ENCODE measurements at places on chromosomes 2 and 18.
A peak's percentile ranks its signal among the peaks of the same experiment; 100 is the strongest.

DNA sequence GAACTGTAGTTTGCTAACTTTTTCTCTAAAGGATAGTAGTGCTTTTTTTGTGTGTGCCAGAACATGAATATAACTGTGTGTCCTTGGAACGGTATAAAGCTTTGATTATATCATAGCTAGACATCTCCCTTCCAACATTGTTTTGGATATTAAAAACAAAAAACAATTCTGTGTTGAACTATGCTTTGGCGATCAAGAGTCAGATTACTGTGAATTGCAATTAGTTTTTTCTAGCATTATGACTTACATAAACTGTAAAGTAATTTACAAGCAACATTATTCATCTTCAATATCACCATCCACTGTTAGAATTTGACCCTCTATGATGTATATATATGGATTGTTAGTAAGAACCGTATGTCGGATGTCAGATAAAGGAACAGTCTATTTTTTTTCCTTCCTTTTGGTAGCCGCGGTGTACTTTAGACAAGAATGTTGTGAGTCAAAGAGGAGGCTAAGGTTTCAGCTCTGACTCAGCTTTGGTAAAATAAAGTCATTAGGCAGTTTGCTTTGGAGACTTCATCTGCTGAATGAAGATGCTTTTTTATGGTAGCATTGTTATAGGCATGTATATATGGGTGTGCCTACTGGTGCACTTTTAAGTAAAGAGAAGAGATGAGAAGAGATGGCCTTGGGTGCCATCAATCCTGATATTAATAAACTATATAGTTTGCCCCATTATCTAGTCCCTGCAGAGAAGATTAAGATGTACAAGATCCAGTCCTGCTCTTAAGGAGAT lies 76.4 kb downstream of the LTBP1 start:
- DNase-seq: no peak

DNA sequence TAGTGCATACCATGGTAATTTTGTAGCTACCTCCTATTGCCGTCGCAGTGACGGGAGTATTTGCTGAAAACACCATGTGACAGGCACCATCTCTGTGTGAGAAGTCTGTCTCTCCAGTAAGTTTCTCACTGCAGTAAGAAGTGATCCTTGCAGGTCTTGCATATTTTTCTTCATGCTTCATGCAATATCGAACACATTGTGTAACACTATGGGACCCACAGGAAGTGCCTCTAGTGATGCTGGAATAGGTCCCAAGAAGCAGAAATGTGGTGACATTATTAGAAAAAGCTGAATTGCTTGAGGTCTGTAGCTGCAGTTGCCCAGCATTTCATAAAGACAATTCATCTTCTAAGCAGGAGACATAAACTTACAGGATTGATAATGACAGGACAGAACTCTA lies 167.6 kb downstream of the DCDC2C start:
- DNase-seq: no peak

DNA sequence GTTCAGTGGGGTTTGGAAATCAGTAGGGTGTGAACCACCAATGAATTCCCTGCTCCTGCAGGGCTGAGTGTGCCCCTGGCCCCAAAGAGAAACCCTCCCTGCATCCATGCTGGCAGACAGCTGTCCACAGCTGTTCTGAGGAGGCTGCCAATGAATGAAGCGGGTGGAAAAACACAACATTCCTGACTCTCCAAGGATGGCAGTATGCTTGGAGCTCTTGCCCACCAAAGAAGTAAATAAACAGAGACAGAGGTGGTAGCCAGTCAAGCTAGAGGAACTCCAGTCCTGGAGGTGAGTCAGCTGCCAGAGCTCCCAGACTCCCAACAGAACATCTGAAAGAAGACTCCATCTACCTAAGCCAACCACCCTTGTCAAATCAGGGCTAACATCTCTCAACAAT lies 6.2 kb downstream of the ZBTB7C start:
- DNase-seq: no peak

GRCh38 chr2:46852598-46852997 lies 63.0 kb downstream of the MCFD2 start:
- DNase-seq: no peak

GRCh38 chr18:11653521-11653920 lies 35.5 kb upstream of the GNAL start:
- DNase-seq: no peak

DNA sequence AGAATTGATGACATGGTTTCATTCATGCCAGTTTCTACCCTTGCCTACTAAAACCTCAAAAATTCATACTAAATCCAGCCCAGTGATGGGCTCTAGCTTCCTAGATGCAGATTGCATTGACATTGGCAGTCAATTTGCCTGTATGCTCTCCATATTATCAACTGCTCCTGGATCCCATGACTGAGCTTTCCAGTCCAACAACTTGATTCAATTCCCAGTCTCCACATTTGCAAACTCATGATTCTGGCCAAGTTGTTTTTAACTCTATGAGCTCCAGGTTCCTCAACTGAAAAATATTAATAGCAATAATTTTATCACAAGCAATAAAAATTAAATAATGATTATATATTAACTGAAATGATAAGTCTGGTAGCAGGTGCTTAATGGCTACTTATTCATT lies 51.0 kb upstream of the DSC1 start:
- no peak for DNase-seq

DNA sequence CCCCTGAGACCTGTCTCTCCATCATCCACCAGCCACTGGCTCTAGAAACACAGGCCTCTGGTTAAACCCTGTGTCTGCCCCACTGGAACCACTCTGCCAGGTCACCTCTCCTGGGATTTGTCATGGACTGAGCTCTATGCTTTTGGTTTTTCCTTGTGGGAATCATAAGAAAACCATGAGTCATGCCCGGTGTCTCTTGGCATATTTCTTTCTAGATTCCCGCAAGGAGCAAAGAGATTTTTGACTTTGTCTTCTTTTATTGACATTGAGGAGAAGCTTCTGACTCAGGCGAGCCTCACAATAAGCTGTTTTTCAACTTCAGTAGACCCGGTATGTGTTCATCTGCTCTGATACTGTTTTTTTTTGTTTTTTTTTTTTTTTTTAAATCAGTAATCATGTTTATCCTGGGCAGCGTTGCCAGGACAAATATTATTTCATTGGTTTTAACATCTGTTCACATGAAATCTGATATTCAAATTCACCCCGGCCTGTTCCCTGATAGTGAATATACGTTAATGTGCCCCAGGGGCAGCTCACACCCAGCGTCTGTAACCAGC lies 207.1 kb downstream of the ACKR3 start:
- DNase-seq: no peak

- DNase-seq: no peak
These were observed 25.4 kb downstream of the VPS54 start for GRCh38 chr2:63993871-63994270.

DNA sequence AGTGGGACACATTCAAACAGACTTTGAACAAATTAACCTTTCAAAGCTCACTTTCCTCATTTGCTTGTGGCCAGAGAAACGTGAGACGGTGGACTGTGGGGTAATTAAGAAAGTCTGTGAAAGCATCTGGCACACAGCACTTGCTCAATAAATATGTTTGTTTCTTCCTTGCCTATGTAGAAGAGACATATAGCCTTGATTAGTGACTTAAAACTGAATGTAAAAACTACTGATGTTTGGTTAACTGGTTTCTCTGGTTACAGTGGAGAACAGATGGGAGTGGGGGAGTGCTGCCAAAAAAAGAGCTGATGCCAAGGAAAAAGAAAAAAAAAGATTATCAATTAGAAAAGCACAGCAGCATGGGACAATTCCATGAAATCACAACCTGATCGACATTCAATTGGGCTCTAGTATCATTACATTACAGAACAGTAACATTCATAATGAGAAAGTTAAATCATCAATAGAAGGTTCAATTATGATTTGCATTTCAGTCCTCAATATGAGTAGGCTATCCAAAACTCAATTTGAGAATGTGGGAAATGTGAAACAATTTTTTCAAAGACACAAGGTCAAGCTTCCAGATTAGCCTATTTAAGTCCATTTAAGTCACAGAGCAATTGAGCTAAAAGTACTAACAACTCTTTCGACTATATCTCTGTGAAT lies 14.7 kb downstream of the CUL3 start:
- DNase-seq: no peak

DNA sequence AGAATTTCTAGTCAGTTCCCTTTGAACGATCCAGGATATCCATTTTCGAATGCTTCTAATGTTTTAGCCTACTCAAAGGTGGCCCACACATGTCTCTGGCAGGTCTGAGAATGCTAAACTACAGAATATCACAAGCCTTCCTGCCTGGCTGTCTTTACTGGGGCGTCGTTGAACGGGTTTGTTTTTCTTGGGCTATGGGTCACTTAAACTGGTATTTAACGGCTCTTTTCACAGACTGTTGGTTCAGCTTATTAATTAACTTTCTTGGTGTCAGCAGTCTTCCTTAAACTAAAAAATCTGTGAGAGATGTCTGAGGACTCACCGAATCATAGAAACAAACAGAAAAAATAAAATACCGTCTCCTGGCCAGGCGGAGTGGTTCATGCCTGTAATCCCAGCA lies 563.2 kb upstream of the NRP2 start:
- no peak for DNase-seq

DNA sequence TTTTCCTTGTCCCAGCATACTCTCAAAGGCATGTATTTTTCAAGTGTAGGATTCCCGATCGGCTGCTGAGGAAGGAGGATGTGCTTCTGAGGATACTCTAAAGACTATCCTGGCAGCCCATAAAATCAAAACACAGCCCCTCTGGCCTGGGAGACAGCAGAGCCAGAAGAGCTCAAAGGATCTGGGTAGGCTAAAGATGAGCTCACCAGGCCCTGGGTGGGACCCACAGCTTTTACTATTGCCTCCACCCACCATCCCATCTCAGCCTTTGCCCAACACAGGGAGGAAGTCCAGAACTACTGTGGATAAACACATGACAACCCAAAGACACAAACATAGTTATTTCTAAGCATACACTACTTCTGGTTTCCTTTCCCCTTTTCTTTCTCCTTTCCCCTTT lies 79.1 kb upstream of the ZFP36L2 start:
- no peak for DNase-seq

GRCh38 chr2:16425462-16426336 lies 239.9 kb downstream of the CYRIA start:
- no peak for DNase-seq

DNA sequence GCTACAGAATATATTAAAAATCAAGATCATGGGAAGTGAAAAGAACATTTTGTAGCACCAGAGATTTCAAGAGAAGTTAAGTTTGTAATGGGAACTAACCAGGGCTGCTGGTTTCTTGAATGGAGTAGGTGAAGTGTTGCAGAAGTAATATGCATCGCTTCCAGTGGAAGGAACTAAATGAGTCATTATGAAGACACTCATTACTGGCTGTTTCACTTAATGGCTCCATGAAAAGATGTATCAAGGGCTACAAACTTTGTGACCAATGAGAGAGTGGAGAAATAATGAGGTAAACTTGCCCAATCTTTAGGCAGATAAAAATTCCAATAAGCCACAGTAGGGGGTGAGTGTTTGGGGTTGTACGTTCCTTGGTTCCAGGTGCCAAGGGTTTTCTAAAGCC lies 380.4 kb upstream of the POU3F3 start:
- no peak for DNase-seq

GRCh38 chr2:207779523-207779922 lies 9.8 kb upstream of the FZD5 start:
- no peak for DNase-seq

- no peak for DNase-seq
These were observed 1.0 kb downstream of the DARS1 start for GRCh38 chr2:135984199-135985017.

DNA sequence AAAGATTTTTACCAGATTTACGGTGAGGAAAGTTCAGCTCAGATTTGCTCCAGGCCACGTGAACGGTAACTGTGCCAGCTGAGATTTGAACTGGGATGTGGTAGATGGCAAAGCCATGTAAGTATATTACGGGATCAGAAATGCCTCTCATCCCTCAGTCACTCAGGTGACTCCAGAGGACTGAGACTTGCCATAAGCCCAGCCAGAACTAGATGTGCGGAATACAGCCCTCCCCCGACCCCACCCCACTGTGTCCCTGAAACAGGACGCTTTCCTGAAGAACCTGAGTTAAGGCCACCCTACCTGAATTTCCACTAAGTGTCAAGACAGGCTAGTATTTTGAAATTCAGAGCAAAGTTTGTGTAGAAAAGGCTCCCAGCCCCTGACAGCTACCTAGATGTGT lies 1.3 kb upstream of the FHL2 start:
- DNase-seq: no peak

DNA sequence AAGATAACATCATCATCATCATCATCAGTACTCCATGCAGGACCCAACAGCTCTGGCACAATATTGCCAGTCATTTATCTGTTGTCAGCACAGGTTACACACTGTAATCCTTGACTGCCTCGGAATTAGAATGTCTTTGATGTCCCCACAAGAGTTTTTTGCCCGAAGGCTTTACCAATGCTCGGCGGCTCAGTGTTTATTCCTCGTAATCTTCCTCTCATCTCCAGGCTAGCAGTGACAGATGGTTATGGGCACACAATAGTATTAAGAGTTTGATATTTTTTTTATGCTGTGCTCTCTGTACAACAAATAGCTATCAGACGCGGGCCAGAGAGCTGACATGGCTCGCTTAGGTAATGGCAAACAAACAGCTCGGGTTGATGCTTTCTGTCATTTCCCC lies 515.2 kb downstream of the ZEB2 start:
- no peak for DNase-seq

- DNase-seq: no peak
These were observed 288.4 kb upstream of the TRIB2 start for GRCh38 chr2:12428324-12428723.

- no peak for DNase-seq
These were observed 665 bp upstream of the CACNB4 start for GRCh38 chr2:152099367-152100050.

GRCh38 chr2:39377226-39377939 lies 59.7 kb downstream of the MAP4K3 start:
- DNase-seq: peak; percentile 9

GRCh38 chr2:80489717-80490116 lies 185.2 kb upstream of the LRRTM1 start:
- no peak for DNase-seq
